ENCODE measurements at places on chromosomes 2 and 18. TPM values are rescaled to one million over a fixed set of nuclear protein-coding genes. Genes with fewer than 3 reads are reported as not detected.
A peak's percentile ranks its signal among the peaks of the same experiment; 100 is the strongest.

The TMEM178A gene
- total RNA-seq: not detected

The NETO1 gene
- not detected for total RNA-seq

The TAF1B gene
- total RNA-seq: 14.8 TPM

The CROCC2 gene
- total RNA-seq: not detected

GRCh38 chr2:48600204-48600813 is 17.3 kb upstream of the GTF2A1L start:
- DNase-seq: peak; percentile 18

GRCh38 chr2:130303169-130303568 is 39.5 kb upstream of the IMP4 start:
- DNase-seq: no peak

DNA sequence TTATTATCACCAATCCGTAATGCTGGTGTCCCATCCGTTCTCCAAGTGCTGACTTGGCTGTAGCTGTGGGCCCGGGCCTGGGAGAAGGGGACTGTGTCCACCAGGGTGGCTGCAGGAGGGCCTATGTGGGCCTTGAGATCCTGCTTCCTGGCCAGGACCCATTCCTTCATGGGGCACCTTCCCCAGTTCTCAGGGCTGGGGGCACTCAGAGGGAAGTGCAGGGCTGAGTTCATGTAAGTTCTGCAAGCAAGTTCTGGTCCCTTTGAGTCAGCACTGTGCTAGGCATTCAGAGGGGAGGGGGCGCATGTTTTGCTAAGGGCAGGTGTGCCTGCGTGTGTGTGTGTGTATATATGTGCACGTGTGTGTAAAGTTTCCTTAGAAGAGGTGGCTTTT is 94.0 kb downstream of the GLI2 start:
- DNase-seq: no peak

DNA sequence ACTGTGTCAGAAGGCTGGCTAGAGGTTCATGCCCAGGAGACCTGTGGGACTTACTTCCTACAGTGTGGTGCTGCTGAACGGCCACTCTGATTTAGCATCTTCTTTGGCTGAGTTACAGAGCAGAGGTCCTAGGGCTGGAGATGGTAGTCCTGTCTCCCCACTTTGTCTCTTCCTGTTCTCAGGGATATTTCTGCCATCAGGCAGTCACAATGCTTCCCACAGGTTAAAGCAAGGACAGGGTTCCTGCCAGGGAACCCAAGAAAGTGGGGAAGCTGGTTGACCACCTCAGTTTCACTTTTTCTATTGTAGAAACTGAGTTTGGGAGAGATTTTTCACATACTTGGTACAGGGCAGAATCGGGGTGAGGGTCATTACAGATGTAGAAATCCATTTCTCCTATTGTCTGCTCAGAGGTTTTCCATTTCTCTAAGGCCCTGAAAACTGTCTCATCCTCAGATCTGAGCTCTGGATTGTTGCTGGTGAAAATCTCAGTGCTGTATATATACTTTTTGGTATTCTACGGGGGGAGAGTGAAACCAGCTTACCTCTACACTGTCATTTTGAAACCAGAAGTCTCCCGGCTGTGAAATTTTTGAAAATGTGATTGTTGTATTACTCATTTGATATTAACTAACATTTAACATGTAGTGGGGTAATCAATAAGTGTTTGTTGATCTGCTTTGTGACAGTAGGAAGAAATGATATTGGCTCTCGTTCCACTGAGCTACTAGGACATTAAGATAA is 37.0 kb upstream of the MEP1B start:
- no peak for DNase-seq

DNA sequence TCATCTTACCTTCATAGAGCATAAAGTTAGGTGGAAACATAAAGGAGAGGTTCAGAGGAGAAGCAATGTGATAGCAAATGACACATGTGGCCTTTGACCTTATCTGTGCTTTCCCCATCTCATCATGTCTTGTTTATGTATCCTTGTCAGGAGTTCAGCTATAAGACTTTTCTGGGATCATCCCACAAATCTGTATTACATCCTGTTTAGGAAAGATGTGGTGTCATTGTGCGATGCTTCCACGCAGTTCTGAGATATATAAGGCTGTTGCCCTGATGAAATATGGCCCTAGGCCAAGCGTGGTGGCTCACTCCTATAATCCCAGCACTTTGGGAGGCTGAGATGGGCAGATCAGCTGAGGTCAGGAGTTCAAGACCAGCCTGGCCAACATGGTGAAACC is 15.5 kb upstream of the MGAT5 start:
- no peak for DNase-seq

Data from H4 (cell line).